ENCODE measurements at places on chromosomes 2 and 18.
A peak's percentile ranks its signal among the peaks of the same experiment; 100 is the strongest.

GRCh38 chr2:215851082-215851481 lies 162.3 kb downstream of the MREG start:
- no peak for DNase-seq

GRCh38 chr2:8472545-8473323 lies 209.1 kb upstream of the ID2 start:
- no peak for DNase-seq

- DNase-seq, result no peak
Observed at GRCh38 chr2:218806346-218806978, 24.5 kb downstream of the CYP27A1 start.

- no peak for DNase-seq
Observed at GRCh38 chr2:175976391-175977157, 25.5 kb downstream of the LNPK start.

DNA sequence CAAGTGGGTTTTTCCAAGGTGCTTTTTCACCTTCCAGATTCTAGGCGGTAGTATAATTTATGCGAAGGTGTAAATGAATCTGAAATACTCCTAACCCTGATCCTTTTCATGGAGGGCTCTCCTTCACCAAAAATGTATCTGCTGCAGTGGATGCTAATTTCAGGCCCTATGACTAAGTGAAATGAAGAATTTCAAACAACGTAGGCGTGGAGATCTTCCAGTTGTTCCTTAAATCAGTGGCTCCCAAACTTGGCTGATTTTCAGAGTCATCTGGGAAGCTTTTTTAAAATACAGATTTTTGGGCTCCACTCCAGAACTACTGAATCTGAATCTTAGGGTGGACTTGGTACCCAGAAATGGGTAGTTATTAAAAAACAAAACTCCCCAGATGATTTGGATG lies 5.5 kb downstream of the GCKR start:
- DNase-seq, result no peak

GRCh38 chr2:43853141-43854081 lies 14.6 kb downstream of the ABCG8 start:
- DNase-seq, result no peak

- peak; percentile 77 for DNase-seq
Observed at GRCh38 chr2:111679202-111679601, 204.8 kb downstream of the ANAPC1 start.

- DNase-seq, result no peak
Observed at GRCh38 chr2:56316011-56316410, 132.2 kb downstream of the CCDC85A start.

GRCh38 chr18:57089702-57090101 lies 57.2 kb upstream of the BOD1L2 start:
- no peak for DNase-seq

GRCh38 chr2:112161431-112162145 lies 23.4 kb downstream of the FBLN7 start:
- DNase-seq, result no peak

DNA sequence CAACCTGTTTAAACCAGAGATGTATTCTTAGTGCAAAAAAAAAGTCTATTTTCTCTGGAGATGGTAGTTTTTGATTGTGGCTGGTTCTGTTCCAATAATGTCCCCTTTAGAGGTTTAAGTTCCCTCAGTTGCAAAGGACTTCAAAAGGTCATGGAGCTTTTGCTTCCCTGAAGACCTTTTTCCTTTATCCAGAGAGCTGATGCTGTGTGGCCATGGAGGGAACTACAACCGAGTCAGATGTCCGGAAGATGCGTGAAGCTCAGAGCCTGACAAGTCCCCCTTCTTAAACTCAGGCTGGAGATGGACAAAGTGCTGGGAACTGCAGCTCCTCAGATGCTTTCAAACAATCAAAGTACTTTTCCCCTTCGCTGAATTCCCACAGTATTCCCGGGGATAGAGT lies 176.1 kb downstream of the TMEM18 start:
- DNase-seq, result no peak

DNA sequence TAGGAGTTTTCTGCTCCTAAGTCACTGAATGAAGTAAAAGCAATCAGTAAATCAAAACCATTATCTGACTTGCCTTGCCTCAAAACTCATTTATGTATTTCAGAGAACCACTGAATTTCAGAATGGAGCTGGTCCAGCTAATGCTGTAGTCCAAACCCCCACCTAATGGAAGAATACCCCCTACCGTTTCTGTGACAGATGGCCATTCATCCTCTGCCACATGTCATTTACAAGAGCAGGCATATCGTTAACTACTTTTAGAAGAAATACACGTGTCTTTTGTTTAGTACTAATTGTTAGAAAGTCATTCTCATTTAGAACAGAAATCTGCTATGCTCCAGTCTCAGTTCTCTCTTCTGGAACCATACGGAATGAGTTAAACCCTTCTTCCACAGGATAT lies 12.8 kb upstream of the GALNT5 start:
- no peak for DNase-seq

DNA sequence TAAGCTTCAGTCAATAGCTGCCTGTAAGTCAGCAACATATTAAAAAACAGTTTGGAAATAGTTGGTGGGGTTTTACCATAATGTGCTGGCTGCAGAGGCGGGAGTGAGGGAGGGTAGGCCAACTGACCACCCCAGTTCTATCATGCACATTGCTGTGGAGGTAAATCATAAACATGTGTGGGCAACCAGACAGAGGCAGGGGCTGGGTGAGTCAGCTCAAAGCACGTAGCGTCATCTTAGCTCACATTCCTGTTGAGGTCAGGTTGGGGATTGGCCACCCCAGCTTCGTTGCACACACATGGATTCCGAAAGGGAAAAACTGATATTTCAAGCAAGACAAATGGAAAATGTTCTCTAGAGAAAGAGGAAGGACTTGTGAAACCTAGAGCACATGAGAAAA lies 19.5 kb downstream of the GPR45 start:
- DNase-seq, result no peak

DNA sequence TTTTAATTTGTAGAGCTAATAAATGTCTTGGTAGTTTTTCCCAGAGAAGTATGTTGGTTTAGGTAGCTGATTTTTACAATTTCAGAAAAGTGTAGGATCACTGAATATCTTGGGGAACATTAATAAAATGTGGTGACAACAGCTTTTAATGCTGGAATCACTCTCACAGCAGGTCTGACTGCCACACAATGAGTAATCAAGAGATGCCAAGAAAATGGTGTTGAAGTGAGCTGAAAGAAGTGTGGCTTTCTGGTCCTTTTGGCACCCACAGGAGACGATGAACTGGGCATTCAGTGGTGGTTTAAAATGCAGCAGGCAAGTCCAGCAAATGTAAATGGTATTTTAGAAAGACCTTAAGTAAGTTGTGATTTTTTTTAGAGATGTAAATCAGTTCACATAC lies 175.8 kb downstream of the CBLN2 start:
- no peak for DNase-seq

GRCh38 chr2:18456026-18456425 lies 104.4 kb downstream of the RDH14 start:
- DNase-seq, result no peak

GRCh38 chr2:200383380-200384110 lies 77.1 kb downstream of the SPATS2L start:
- peak; percentile 26 for DNase-seq

DNA sequence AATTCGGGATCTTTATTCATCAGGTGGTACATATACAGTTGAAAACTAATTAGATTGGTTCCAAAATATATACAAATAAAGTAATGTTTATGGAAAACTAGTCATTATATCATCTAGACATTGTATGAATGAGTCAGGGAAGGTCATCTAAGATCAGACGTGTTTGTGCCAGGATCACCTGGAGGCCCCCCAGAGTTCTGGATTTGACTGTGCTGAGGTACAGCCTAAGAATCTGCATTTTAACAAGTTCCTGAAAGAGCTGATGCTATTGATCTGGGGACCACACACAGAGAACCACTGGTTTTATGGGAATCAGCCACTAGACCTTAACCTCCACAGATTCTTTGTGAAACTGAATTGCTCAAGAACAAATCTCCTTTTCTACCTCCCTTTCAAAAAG lies 43.2 kb downstream of the PARD6G start:
- DNase-seq, result peak; percentile 14

DNA sequence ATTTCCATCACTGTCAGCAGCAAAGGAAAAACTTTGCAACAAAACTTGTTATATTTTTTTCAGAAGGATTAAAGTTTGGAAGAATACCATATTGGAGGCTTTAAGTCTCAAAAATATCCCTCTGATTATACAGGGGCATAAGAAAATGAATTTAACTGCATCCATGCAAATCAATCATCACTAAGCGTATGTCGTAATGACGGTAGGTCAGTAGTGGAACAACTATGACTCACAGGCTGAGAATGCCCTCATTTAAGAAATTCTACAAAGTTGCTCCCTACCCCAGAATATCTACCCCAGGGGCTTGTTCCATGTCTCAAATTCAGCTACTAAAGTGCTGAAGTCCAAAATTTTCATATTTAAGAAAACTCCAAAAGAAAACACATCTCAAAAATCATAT lies 12.5 kb upstream of the NAB1 start:
- no peak for DNase-seq

- DNase-seq, result no peak
Observed at GRCh38 chr2:19695706-19696105, 206.1 kb downstream of the TTC32 start.

GRCh38 chr18:76821356-76821874 lies 942 bp upstream of the ZNF236 start:
- DNase-seq, result no peak

- no peak for DNase-seq
Observed at GRCh38 chr18:6487968-6488367, 73.3 kb upstream of the L3MBTL4 start.

- no peak for DNase-seq
Observed at GRCh38 chr2:39537150-39537549, 100.1 kb upstream of the MAP4K3 start.

- no peak for DNase-seq
Observed at GRCh38 chr2:221112744-221113143, 459.4 kb downstream of the EPHA4 start.

- DNase-seq, result no peak
Observed at GRCh38 chr2:36707050-36707449, 10.5 kb downstream of the VIT start.

DNA sequence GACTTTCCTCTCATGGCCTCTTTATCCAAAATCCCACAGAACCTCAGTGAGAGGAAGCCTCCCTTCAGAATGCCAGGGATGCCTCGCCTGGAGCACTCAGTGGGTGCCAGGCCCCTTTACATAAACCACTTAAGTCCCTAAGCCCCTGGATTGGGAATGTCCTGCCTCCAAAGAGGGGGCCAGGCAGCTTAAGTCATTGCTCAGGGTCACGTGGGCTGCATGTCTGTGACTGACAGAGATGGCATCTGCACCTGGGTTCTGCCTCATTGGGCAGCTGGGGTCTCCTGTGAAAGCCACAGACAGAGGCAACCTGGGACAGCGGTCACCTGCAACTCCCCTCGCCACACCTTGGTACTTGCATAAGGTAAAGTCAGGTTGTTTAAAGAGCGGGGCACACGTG lies 93.5 kb downstream of the MYT1L start:
- no peak for DNase-seq

DNA sequence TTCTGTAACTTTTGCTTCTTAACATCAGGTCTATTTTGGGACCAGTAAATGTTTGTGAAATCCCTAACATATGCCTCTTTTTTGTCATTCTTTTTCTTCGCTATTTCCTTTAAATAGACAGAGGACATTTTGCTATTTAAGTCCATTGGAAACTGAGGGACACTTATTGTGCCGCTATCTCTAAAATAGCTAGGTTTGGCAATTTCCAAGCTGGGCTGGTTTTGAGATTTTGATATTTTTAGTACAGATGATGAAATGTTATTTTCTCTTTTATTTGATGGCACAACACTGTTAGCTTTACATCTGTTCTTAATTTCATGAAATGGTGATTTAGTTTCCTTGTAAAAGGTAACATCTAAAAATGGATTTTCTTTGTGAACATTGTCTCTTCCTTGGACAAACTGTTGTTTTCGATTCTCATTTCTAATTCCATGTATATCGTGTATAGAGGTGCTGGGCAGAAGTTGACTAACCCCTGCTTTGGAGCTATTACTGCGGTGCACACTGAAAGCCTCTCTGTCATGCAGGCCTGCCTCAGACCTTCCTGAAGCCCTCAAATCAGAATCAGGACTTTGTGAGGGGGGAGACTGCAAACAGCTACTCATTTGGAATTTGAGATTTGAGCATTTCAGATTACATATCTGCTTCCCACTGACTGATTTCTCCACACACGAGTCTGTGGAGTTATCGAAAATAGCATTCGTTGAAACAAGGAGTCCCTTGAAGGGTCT lies 594 bp downstream of the RAD51AP2 start:
- no peak for DNase-seq

GRCh38 chr2:31217465-31218200 lies at the start of gene CAPN14:
CAPN14 (minus strand) TSS chr2:31217515; CDS start chr2:31205447, 12,068 bp downstream.
- DNase-seq, result no peak

- no peak for DNase-seq
Observed at GRCh38 chr2:58215429-58215828, 25.7 kb downstream of the FANCL start.

- no peak for DNase-seq
Observed at GRCh38 chr2:133718688-133719201, 150.5 kb upstream of the NCKAP5 start.

DNA sequence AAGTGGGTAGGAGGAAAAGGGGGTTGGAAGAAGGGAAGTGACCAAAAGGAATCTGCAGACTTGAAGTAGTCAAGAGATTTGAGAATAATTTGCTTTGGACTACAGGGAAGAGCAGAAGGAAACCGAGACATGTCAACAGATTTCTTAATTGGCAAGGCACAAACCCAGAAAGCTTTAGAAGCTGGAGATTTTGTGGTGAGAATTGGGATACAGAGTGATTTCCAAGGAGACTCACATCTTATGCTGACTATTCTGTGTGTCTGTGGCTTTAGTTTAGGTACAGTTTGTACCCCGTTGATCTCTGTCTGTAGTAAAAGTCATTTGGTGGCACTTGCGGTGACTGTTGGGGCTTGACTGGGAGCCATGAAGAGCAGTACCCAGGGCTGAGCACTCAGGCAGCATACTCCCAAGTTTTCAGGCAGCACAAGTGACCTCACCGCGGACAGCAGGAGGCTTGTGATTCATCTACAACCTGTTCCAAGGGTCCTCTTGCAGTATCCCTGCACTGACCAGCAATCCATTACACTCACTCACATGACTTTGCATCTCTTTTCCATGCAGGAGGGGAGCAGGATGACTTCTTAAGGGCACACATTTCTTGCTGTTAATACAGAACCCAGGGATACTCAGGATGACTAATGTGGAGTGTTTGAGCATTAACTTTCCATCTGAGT lies 97.1 kb upstream of the TNP1 start:
- no peak for DNase-seq

- DNase-seq, result no peak
Observed at GRCh38 chr18:8695932-8696517, 9.3 kb upstream of the MTCL1 start.

DNA sequence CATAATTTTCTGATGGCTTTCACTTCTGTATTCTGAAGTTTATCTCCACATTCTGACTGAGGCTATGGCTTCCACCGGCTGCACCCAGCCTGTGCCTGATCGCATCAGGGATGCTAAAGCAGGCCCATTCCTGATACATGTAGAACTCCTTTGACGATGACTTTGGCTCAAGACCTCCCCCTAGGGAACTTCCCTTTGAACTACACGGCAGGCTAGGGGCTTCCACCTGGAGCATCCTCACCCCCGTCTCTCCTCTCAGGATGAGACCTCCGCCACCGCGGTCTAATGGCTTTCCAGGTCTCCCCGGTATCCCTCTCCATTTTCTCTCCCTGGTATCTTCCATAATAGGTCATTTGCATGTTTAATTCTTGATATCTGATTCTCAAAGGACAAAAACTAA lies 214.9 kb upstream of the CHST9 start:
- DNase-seq, result no peak
